ENCODE measurements at places on chromosomes 12 and 14.

- no peak for DNase-seq
Measured at GRCh38 chr12:71935594-71935993, 3.1 kb upstream of the TPH2 start.

DNA sequence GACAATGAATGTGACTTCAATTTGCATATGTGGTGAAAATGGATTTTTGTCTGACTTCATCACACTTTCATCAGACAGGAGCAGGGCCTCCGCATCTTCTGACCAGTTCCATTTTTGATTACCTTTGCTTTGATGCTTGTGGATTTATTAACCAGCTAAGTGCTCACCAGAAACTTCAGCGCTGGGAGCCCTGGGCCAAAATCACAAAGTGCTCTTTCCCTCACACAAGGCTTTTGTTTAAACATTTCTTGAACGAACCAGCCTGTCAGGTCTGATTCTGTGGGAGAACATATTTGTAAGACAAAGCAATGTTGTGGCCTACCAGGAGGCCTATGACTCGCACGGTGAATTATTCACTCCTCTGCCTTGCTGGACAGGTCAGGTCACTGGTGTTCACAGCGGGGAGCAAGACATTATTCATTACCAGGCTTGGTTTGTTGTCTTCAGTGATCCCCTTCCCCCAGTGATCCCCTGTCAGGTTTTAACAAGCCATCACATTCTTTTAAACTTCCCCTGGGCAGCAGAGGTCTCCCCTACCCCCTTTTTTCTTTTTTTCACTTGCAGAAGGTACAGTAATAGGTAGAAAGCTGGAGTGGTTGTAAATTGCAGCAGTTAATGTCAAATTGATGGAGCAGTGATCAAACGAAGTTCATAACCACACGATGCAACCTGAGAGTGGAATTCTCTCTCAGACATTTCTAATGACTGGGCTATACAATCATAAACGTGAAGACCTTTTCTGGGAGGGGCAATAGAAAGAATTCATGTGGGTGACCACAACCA is 167.5 kb upstream of the PRICKLE1 start:
- DNase-seq: no peak

DNA sequence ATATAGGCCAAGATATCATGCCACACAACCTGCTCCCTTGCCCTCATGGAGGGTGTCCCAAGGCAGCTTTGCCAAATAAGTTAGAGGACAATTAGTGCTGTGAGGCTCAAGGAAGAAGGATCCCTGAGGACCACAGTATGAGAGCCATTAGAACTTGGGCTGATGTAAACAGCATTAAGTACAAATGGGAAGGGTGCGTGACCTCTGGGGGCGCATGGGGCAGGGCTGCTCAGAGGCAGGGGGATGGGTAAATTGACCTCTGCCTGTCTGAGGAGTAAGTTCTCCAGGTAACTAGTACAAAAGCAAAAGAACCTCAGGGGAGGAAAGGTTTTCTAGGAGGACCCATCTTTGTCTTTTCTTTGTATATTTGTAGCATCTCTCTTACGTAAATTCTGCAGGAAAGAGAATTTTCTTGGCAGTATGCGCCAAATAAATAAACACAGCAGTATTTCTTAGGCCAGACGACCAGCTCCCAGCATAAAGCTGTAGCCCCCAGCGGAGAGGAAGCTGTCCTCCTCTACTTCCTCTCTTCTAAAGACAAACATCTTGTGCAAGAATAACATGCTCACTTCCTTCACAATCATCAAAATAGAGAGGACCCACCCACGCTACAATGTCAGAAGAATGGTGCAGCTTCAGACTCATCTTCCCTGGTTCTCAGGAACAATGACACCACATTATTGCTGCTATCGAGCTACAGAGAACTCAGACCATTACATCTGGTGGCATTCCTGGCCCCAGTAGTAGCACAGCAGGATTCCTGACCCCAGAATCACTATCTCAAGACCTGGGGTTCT is 16.4 kb upstream of the VWF start:
- no peak for DNase-seq

DNA sequence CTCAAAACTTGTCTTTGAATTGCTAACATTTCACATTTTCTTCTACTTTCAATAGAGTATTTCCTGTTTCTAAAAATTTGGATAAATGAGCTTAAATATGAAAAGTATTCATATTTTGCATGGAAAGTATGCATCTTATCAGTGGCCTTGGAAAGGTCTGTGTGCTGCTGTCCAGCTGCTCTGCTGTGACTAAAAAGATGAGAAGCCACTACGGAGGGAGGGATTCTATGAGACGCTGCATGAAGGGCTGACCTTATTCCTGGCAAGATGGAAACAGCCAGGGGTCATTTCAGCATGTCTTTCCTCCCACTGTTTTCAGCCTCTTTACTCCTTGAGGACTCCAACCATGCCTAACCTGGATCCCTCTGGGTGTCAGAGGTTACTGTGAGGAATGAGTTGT is 13.0 kb downstream of the PIWIL1 start:
- DNase-seq: no peak

DNA sequence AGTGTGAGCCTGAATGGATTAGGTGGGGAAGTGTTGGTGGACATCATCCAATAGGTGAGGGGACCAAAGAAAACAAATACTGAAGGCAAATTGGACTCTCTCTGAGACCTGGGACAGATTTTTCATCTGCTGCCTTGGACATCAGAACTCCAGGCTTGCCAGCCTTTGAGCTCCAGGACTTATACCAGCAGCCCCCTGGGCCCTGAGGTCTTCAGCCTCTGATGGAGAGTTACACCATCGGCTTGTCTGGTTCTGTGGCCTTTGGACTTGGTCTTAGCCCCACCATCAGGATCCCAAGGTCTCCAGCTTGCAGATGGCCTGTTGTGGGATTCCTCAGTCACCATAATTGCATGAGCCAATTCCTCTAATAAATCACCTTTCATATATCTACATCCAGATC is 80.8 kb upstream of the SLC8A3 start:
- no peak for DNase-seq

DNA sequence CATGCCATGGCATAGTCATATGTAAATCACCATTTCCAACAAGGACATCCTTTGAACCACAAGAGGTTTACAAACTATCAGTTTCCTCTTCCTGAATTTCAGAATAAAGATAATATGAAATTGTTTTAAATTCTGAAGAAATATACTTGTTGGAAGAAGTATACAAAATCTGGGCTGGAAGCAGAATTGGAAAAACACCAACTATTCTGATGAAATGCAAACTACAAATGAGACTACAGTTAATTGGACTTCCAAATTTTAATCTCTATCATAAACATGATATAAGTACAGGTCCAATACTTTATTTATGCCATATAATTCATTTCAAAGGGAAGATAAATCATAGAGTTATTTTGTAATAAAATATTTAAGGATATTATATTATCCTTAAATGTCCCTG is 80.1 kb downstream of the NOVA1 start:
- DNase-seq: no peak

- no peak for DNase-seq
Measured at GRCh38 chr12:27198036-27198435, 46.0 kb upstream of the STK38L start.

DNA sequence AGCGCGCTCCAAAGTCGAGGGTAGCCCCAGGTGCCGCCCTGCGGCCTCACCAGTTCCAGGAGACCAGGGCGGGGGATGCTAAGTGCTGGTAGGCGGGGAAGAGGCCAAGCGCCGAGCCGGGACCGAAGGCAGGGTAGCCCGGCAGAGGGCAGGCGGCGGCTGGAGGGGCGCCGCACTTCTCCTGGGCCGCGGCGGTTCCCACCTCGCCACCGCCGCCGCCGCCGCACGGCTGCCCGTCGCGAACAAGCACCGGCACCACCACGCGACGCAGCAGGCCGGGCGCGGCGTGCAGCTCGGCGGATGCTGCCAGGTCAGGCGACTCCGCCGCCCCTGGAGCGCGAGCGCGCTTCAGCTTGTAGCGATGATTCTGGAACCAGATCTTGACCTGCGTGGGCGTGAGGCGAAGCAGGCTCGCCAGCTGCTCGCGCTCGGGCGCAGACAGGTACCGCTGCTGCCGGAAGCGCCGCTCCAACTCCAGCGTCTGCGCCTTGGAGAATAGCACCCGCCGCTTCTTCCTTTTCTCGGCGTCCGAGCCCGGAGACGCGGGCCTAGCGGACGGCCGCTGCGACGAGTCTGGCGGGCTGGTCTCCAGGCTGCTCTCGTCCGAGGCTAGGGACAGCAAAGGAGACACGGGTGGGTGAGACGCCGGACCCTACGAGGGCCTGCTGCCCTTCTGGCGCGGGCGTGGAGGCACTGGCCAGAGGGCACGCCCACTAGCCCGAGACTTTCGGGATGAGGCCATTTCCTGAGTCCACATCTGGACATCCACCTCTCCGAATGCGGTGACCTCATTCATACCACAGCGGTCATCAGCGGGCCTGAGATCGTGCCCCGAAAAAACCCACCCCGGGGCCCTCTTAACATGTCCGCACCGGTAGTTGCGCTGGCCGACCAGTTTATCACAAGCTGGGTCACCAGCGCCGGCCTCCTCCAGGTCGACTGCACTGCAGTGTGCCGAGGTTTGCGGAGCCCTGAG is 1.3 kb downstream of the NKX2-8 start:
- no peak for DNase-seq

- no peak for DNase-seq
Measured at GRCh38 chr14:57687416-57687815, 178.5 kb downstream of the SLC35F4 start.

DNA sequence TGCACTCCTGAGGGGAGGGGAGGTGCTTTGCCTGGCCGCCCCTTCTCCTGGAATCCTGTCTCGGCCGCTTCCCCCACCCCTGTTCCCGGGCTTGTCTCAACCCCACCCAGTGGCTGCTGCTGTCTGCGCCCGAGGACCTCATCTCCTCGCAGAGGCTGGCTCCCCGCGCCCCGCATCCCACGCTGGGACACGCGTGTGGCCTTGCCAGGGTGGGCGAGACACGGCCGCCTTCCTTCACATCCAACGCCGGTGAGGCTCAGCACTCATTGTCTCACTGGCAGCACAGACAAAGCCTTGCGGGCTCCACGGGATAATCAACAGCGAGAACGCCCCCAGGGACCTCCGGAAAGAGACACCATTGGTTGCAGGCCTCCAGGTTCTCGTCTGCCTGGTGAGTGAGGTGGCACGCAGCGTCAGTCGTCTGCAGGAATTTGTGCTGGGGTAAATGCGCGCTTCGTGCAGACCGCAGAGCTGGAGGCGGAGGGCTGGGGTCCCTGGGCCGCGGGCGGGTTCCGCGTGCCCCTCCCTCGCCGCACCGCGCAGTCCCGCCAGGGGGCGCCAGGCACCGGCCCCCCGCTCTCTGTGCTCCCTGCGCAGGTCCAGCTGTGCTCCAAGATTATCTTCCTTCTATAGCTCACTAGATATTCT is 26.8 kb downstream of the CCDC177 start:
- no peak for DNase-seq

DNA sequence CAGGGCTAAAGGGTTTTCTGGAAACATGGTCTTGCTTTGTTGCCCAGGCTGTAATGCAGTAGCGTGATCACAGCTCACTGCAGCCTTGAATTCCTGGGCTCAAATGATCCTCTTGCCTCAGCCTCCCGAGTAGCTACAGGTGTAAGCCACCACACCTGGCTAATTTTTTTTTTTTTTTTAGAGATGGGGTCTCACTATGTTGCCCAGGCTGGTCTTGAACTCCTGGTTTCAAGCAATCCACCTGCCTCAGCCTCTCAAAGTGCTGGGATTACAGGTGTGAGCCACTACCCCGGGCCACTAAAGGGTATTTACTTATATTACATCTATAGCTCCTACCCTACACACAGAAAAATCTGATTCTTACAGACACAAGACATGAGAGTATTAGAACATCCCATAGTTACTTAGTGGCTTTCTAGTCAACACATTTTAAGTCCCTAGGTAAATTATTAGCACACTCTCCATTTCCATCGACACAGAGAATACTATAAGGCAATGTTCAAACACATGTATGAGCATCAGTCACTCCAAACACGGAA is 6.2 kb upstream of the DCAF11 start:
- no peak for DNase-seq

DNA sequence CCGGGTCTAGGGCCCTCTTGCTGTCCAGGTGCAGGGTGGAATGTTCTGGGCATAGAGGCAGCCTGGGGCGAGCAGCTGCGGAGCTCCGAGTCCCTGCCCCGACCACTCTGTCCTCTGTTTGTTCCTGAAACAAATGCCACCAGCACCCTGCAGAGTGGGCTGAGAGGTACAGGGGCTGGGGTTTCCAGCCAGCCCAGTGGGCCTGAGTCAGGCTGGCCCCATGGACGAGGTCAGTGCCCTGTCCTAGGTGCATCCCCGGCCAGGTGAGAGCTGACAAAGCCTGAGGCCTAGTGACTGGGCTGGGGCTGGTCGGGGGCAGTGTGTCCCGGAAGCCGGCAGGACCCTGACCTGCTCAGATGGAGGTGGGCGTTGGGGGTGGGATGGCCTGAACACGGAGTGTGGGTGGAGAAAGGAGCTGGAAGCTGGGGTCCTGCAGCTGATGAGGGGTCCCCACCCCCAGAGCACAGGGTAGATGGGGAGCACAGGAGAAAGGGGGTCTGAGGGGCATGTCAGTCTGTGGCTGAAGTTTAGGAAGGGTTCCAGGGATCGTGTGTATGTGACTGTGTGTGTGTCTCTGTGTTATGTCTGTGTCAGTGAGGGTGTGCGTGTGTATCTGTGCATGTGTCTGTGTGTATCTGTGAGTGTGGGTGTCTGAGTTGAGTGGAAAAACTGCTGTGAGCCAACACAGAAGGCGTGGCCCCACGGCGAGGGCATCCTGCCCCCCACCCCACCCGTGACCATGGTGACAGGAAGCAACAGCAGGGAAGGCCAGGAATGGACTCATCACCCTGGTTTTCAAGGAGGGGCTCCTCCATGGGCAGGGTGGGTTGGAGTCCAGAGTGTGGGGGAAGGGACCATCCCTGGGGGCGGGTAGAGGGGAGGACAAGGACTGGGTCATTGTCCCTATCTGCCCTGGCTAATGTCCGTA is 2.4 kb upstream of the CRIP1 start:
- peak; percentile 65 for DNase-seq

DNA sequence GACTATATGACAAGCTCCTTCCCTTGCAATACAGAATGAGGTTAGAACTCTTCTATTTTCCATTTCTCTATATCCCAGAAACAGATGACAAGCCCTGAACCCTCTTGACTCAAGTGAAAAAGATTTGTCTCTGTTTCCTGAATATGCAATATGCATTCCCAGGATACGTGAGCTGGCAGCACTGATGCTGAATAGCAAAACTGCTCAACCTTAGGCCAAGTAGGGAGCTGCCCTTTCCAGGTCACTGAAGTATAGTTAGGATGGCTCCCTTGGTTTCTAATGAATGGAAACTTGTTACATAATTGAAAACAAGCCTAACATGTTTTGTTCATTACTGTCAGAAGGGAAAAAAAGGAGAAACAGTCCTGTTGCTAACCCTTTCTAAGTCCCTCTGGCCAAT is 47.9 kb upstream of the PLEKHG7 start:
- no peak for DNase-seq

GRCh38 chr12:2779281-2779680 is 15.5 kb upstream of the FKBP4 start:
- DNase-seq: no peak

GRCh38 chr12:29291226-29291625 is 89.7 kb downstream of the ERGIC2 start:
- no peak for DNase-seq

GRCh38 chr12:6891646-6892001 is 13.0 kb upstream of the LRRC23 start:
- no peak for DNase-seq

GRCh38 chr12:107515446-107515958 is 170.1 kb upstream of the PWP1 start:
- DNase-seq: no peak

GRCh38 chr12:15590180-15590826 is 198.9 kb downstream of the EPS8 start:
- DNase-seq: no peak

GRCh38 chr12:1606021-1606622 is 11.7 kb upstream of the FBXL14 start:
- peak; percentile 54 for DNase-seq

GRCh38 chr14:66624336-66624937 is 116.5 kb downstream of the GPHN start:
- DNase-seq: no peak

- no peak for DNase-seq
Measured at GRCh38 chr12:120814203-120814902, 88.7 kb downstream of the ACADS start.
